ENCODE measurements at places on chromosomes 3 and 15. TPM values are rescaled to one million over a fixed set of nuclear protein-coding genes. Genes with fewer than 3 reads are reported as not detected.

TIGIT gene
- 7.0 TPM for total RNA-seq

DNA sequence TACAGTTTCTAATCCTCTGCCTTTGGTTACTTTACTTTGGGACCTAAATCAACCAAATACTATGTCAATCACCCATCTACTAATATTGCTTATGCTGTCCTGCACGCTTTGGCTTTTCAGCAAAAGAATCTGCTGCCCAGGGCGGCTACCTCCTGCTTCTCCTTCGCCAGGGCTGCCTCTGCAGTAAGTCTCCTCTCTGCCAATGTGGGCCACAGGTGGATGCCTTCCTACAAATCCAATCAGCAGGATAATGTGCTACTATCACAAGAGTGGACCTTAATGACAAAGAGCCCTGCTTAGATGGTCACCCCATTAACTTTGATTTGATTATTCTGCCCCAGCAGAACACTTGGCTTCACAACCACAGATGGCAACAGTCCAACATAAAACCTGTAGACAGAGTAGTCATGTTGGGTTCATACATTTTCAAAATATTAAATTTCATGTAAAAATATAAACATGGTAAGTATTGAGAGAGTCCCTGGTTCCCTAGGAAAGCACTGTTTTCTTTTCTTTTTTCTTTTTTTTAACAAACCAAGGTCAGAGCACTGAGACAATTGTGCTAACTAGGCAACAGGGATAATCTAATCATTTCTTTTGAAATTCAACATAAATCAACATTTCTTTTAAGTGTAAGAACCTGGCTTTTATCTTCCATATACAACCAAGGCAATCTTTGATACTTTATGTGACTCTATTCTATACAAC, 298.3 kb downstream of the ZBTB20 start:
- no peak overlapping the region for H3K4me3 ChIP-seq
- H3K4me1 ChIP-seq, result no peaks in the 10 kb centered on the region
- no peak for DNase-seq
- H3K36me3 ChIP-seq, result no peaks in the 10 kb centered on the region
- H3K27ac ChIP-seq, result no peak overlapping the region
- H3K27me3 ChIP-seq, result no peaks in the 10 kb centered on the region

- DNase-seq, result no peak
- H3K4me1 ChIP-seq, result peaks cover 32% of the 10 kb centered on the region
- no peak overlapping the region for H3K27ac ChIP-seq
- H3K27me3 ChIP-seq, result no peaks in the 10 kb centered on the region
- H3K4me3 ChIP-seq, result no peak overlapping the region
Observed at GRCh38 chr15:40803076-40803475, 3.8 kb upstream of the ZFYVE19 start.

- H3K27ac ChIP-seq, result no peak overlapping the region
- H3K4me3 ChIP-seq, result no peak overlapping the region
- peaks cover 2% of the 10 kb centered on the region for H3K27me3 ChIP-seq
- DNase-seq, result no peak
Observed at GRCh38 chr15:31206386-31207181, 105.1 kb upstream of the TRPM1 start.

- peaks cover 22% of the 10 kb centered on the region for H3K4me1 ChIP-seq
- H3K4me3 ChIP-seq, result no peak overlapping the region
- H3K27ac ChIP-seq, result no peak overlapping the region
- H3K36me3 ChIP-seq, result peaks cover 40% of the 10 kb centered on the region
- H3K27me3 ChIP-seq, result no peaks in the 10 kb centered on the region
- DNase-seq, result no peak
Observed at GRCh38 chr15:60525341-60526039, 46.5 kb upstream of the ICE2 start.

AGBL1 gene
- total RNA-seq, result not detected

DNA sequence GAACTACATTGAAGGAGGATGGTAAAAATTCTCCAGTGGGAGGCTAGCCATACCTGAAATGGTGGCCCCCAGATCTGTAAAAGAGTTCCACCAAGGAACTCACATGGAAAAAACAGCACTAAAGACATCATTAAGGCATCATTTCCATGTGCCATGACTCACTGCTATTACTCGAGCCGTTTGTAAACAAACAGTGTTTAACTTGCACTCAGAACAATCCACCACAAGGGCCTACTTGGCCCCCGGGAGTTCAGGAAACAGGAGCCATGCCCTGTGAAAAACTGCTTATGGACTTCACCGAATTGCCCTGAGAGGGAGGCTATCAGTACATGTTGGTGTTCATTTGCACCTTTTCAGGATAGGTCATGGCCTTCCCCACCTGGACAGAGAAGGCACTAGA, 18.2 kb downstream of the CCR4 start:
- peaks cover 28% of the 10 kb centered on the region for H3K4me1 ChIP-seq
- DNase-seq, result no peak
- H3K27ac ChIP-seq, result no peak overlapping the region
- H3K27me3 ChIP-seq, result no peaks in the 10 kb centered on the region
- H3K36me3 ChIP-seq, result peaks cover 28% of the 10 kb centered on the region
- H3K4me3 ChIP-seq, result no peak overlapping the region

DNA sequence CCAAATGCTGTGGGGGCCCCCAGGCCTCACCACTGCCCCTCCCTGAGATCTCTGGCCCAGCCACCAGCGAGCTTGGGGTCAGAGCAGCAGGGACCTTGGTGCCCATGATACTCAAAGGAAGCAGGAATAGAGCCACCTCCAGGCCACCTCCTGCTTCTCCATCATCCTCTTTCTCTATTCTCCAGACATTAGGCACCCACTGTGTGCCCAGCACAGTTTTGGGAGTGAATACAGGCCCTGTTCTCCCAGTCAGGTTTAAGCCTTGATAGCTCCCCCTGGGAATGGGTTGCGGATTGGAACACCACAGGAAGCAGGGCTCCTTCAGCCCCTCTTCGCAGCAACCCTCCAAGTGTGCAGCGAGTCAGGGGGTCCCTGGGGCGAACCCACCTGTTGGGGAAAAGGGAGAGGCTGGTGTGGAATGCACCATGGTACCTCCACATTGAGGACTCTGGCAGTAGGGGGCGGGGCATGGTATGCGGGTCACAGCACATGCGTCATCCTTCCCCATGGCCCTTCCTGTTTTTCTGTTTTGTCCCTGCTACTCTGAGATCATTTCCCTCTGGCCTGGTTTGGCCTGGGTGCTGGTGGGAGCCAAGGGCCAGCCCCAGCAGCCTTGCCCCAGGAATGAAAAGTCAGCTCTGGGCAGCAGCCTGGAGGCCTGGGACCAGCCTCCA, 14.2 kb upstream of the SEMA3B start:
- H3K4me3 ChIP-seq, result no peak overlapping the region
- no peak for DNase-seq
- H3K36me3 ChIP-seq, result peaks cover 48% of the 10 kb centered on the region
- peaks cover 20% of the 10 kb centered on the region for H3K4me1 ChIP-seq
- H3K27me3 ChIP-seq, result no peaks in the 10 kb centered on the region

DNA sequence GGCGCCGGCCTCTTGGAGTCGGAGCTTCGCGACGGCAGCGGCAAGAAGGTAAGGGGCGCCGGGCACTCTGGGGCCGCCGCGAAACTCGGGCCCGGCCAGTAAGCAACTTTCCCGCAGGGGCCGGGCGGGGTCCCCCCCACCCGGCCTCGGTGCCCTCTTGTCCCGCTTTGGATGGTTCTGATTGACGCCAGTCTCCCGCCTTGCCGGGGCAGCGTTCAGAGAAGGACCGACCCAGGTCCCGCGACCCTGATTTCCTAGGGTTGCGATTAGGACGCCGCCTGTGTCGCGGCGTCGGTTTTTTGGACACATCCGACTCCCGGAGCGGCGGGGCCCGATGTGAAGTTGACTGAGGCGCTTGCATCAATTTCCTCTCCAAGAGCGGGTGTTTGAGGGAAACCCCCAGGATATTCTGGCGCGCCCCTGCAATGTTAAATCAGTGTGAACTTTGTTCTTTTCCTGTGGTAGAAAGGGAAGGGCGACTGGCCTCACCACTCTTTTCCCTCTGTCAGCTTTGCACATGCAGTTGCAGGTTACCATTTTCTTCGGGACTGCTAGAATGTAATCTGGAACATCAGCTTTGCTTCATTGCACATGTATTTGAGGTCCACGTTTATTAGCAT, 755 bp downstream of the PDE8A start:
- H3K27ac ChIP-seq, result peak overlapping the region; percentile 94
- peaks cover 5% of the 10 kb centered on the region for H3K27me3 ChIP-seq
- peak; percentile 52 for DNase-seq
- H3K4me1 ChIP-seq, result peaks cover 55% of the 10 kb centered on the region

TM4SF18 gene
- not detected for total RNA-seq

GRCh38 chr15:70559265-70560239, 203.8 kb downstream of the UACA start:
- peaks cover 5% of the 10 kb centered on the region for H3K27me3 ChIP-seq
- H3K4me1 ChIP-seq, result peaks cover 2% of the 10 kb centered on the region
- no peak overlapping the region for H3K27ac ChIP-seq
- H3K4me3 ChIP-seq, result no peak overlapping the region
- no peaks in the 10 kb centered on the region for H3K36me3 ChIP-seq

DNA sequence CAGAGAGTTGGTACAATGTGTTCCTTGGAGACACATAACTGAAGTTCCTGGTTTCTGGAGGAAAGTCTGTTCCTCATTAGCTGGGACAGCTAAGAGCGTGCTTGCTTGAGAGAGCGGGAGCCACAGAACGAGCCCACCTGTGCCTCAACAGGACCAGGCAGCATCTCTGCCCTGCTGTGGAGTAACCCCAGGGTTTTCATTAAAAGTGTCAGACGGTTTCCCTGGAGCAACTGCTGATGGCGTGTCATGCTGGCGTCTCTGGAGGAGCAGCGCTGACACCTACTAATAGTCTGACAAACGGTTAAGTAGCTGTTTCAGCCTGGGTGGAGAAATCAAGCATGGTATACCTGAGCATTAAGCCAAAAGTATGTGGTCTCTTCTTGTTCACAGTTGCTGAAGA, 150.0 kb downstream of the MCTP2 start:
- H3K36me3 ChIP-seq, result peaks cover 14% of the 10 kb centered on the region
- no peak overlapping the region for H3K4me3 ChIP-seq
- DNase-seq, result no peak
- no peaks in the 10 kb centered on the region for H3K4me1 ChIP-seq
- no peak overlapping the region for H3K27ac ChIP-seq

DNA sequence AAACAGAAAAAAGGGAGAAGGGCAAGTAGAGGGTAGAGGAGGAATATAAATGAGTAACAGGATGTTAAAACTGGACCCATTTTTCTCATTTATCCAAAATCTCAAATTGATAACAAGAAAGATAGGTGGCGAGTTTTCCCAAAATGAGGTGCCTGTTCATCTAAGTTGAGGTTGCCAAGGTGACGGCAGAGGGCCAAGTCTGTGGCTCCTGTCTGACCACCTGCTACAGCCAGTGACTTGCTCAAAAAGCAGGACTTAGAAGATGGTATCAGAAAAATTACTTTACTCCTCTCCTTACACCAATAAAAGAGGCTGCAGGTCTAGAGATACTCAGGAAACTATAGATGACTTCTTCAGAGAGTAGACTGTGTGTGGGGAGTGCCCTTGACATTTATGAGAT, 137.6 kb upstream of the ZNF385D start:
- H3K4me1 ChIP-seq, result no peaks in the 10 kb centered on the region
- no peak overlapping the region for H3K4me3 ChIP-seq
- H3K27me3 ChIP-seq, result no peaks in the 10 kb centered on the region

ACKR4 gene
- not detected for total RNA-seq

FHIT gene
- total RNA-seq, result 41.2 TPM

C3orf20 gene
- 0.10 TPM for total RNA-seq

GRCh38 chr15:57185507-57186074, 190.7 kb upstream of the CGNL1 start:
- H3K4me3 ChIP-seq, result no peak overlapping the region
- peaks cover 10% of the 10 kb centered on the region for H3K36me3 ChIP-seq
- H3K4me1 ChIP-seq, result no peaks in the 10 kb centered on the region
- H3K27ac ChIP-seq, result no peak overlapping the region
- no peak for DNase-seq

- H3K27me3 ChIP-seq, result peaks cover 21% of the 10 kb centered on the region
- peaks cover 2% of the 10 kb centered on the region for H3K36me3 ChIP-seq
- no peak for DNase-seq
- H3K4me1 ChIP-seq, result no peaks in the 10 kb centered on the region
Observed at GRCh38 chr3:146581951-146582467, 23.1 kb downstream of the PLSCR5 start.

DNA sequence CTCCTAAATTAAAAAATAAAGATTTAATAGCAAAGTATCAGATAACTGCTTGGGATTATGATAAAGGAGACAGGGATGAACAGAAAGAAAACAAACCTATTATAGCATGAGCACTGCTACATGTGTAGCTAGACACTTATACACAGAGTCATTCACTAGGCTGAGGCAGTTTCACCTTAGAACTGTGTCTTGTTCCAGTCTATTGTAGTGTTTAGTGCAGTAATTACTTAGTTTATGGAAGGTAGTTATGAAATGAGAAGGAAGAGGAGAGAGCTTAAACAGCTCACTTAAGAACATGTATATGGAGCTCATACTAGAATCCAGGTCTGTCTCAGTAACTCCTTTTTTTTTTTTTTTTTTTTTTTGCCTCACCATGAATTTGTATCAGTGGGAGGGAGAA, 441.4 kb downstream of the PDCD6IP start:
- no peaks in the 10 kb centered on the region for H3K4me1 ChIP-seq
- DNase-seq, result no peak
- no peak overlapping the region for H3K4me3 ChIP-seq
- no peak overlapping the region for H3K27ac ChIP-seq
- no peaks in the 10 kb centered on the region for H3K36me3 ChIP-seq

GRCh38 chr3:55412545-55412944, 74.6 kb downstream of the WNT5A start:
- no peaks in the 10 kb centered on the region for H3K27me3 ChIP-seq
- no peak overlapping the region for H3K4me3 ChIP-seq
- H3K36me3 ChIP-seq, result no peaks in the 10 kb centered on the region
- no peak for DNase-seq
- no peaks in the 10 kb centered on the region for H3K4me1 ChIP-seq

GRCh38 chr15:60914360-60914759, 314.7 kb downstream of the RORA start:
- H3K36me3 ChIP-seq, result no peaks in the 10 kb centered on the region
- no peak overlapping the region for H3K4me3 ChIP-seq
- H3K27me3 ChIP-seq, result peaks cover 8% of the 10 kb centered on the region
- no peak for DNase-seq
- no peak overlapping the region for H3K27ac ChIP-seq

- H3K27ac ChIP-seq, result no peak overlapping the region
- H3K4me1 ChIP-seq, result peaks cover 10% of the 10 kb centered on the region
- DNase-seq, result peak; percentile 64
- H3K27me3 ChIP-seq, result peaks cover 33% of the 10 kb centered on the region
- no peak overlapping the region for H3K4me3 ChIP-seq
- no peaks in the 10 kb centered on the region for H3K36me3 ChIP-seq
Observed at GRCh38 chr15:41603941-41604911, 45.2 kb downstream of the TYRO3 start.

CCR8 gene
- 0.74 TPM for total RNA-seq

DNA sequence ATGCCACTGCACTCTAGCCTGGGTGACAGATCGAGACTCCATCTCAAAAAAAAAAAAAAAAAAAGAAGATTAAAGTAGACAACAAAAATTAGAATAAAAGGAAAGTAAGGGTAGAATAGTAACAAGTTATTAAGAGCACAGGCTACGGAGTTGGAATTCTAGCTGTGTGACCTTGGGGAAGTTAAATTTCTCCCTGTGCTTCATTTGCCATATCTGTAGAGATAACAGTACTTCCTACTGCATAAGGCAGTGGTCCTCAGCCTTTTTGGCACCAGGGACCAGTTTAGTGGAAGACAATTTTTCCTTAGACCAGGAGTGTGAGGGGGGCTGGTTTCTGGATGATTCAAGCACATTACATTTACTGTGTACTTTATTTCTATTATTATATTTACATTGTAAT, 28.7 kb upstream of the TMEM42 start:
- H3K27me3 ChIP-seq, result no peaks in the 10 kb centered on the region
- no peak overlapping the region for H3K4me3 ChIP-seq
- no peak for DNase-seq
- H3K36me3 ChIP-seq, result peaks cover 73% of the 10 kb centered on the region

- H3K27me3 ChIP-seq, result no peaks in the 10 kb centered on the region
- H3K36me3 ChIP-seq, result peaks cover 18% of the 10 kb centered on the region
- H3K4me3 ChIP-seq, result no peak overlapping the region
- peaks cover 55% of the 10 kb centered on the region for H3K4me1 ChIP-seq
- no peak for DNase-seq
Observed at GRCh38 chr3:186917512-186918312, 12.6 kb upstream of the ST6GAL1 start.

All from activated CD4-positive, alpha-beta T cell treated with anti-CD3 and anti-CD28 coated beads, Interleukin-2, amount 10 ng/mL, durations not matched to agents 7 days and 5 days (primary cell).